Left renal pelvis (tissue), 4 donors: ENCODE measurements at places on chromosomes 3 and 15.

DNA sequence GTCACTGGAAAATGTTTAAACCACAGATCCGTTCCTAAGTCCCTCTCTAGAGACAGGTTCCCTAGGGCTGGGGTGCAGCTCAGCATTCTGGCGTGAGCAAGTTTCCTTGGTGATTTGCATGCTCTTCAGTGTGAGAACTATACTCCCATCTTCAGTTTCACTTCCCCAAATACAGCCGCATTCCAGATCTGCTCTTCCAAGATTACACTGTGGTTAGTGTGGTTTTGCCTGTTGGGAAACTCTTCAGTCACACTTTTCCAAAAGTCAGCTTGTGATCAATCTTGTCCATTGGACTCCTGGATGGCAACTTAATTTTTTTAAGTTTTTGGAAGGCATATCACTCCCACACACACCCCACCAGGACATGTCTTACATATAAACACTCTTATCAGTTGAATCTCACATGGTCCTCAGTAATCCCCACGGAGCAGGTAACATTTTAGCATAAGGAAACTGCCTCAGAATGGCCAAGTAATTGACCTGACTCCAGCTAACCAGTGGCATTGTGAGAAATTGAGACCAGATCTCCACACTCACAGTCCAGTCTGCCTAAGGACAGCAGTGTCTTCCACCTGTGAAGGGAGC lies 33.5 kb upstream of the PTPN23 start:
- no peak for DNase-seq

DNA sequence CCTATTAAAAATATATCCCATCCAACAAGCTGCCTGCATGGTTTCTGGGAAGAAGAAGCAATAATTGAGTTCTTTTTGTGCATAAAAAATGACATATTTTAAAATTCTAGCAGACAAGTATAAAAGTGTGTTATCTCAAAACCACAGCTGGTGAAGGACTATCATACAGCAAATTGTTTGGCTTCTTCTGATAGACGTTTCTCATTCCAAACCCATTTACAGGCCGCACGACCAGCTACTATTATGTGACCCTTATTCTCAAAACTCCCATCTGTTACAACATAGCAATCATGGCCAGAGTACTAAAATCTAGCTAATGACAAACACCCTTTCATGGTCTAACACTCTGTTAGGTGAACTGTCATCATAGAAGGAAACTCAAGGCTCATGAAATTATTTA lies 21.7 kb downstream of the ETFA start:
- no peak for DNase-seq

DNA sequence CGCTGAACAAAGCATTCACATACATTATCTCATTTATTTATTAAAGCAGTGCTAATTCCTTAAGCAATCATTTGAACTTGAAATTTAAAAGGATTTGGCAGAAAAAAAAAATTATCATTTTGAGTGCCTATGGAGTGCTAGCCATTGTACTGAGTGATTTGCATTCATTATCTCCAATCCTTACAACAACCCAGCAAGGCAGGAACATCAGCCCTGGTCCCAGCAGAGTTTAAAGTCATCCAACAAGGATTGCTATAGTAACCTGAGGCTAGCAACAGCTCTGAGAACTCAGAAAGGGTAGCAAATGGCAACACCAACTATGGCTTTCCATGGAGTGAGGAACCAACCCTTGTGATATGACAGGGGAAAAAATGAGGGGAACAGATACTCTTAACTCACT lies 237.6 kb upstream of the SETMAR start:
- no peak for DNase-seq

DNA sequence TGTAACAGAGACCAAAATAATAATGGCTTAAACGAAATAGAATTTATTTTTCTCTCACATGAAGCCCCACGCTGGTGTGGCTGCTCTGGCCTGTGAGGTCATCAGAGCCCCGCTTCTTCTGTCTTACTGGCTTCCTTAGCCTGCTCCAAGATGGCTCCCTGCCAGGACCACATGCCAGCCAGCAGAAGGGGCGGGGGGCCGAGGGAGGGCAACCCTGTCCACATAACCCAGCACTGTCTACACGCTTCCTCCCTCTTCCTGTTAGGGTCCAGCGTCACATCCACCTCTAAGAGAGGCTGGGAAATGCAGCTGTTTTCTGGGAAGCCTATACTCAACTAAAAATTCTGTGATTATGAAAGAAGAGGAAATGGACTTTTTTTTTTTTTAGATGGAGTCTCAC lies 107.9 kb upstream of the DLG1 start:
- DNase-seq, result no peak

DNA sequence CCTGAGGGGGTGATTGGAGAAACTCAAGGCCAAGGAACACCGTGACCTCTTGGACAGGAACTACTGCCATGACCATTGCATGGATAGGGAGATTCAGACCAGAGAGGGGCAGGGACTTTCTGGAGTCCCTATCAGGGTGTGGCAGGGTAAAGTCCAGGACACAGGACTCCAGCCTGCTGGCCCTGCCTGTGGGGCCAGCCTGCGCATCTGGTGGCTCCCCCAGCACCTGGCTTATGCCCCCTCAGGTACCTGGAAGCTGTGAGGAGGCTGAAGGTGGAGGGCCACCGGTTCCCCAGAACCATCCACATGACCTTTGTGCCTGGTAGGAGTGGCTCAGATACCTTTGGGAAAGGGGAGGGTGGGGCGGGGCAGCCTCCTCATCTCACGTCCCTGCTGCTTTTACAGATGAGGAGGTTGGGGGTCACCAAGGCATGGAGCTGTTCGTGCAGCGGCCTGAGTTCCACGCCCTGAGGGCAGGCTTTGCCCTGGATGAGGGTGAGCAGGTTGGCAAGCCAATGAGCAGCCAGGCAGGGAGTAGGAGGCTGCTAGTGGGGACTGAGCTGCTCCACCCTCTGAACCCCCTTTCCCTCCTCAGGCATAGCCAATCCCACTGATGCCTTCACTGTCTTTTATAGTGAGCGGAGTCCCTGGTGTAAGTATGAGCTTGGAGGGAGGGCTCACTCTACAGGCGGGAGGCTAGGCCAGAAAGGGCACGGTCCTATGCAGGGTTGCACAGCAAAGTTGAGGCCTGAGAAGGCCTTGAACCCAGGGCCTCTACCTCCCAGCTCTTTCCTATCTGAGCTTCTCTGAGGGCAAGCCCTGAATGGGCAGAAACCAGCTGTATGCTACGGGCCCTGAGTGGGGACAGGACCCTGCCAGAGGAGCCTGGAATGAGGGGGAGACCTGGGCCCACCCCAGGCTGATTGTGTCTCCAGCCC lies 2.9 kb downstream of the ACY1 start:
- no peak for DNase-seq

GRCh38 chr3:196691386-196691785 lies 20.7 kb downstream of the CEP19 start:
- DNase-seq, result no peak
